Ovary (tissue), 10 donors: ENCODE measurements at places on chromosomes 2 and 18. TPM values are rescaled to one million over a fixed set of nuclear protein-coding genes. Genes with fewer than 3 reads are reported as not detected.

LINC00305 gene
- polyA plus RNA-seq: 0.12 TPM

IL1RN gene
- polyA plus RNA-seq: 0.29 TPM

DNA sequence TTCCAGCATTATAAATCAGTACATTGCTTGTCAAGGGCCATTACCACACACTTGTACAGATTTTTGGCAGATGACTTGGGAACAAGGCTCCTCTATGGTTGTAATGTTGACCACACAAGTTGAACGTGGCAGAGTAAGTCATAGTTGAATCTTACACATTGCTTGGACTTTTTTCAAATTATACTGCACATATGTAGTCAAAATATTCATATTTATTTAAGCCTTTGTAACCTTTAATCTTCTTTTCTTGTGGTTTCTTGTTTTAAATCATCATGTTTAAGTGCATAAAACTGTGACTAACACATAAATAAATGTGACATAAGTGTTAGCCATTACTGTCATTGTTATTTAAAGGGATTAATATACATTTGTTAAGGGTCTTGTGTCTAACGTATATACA is 52.1 kb upstream of the EPB41L5 start:
- no peak for DNase-seq

IL1R1 gene
- polyA plus RNA-seq: 36.3 TPM

DNA sequence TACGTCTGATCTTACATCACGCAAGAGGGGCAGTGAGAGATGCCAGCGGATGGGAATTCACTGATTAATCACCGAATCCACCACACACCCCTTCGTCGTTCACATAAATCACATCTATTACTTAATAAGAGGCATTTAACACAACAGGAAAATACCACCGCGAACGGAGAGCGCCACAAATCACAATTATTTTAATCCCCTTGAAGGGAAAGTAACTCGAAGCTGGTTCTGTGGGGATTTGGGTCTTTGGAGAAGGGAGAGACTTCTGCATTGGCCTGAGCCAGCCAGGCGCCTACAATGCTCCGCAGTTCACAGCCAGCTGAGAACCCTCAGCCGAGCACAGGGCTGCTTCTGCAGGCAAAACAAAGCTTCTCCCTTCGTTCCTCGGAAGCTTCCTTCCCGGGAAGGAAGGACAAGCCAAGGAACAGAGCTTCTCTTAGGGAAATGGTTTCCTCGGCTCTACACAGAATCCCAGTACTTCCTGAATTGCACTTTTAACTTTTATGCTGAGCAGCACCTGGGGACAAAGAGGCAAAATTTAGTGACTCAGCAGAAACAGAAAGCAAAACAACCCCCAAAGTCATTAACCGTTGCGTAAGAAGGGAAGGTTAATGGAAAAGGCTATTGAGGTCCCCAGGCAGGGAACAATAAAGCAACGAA is at the start of gene LRP1B:
Gene LRP1B (minus strand): TSS at position 7 of the 660 bp plus-strand sequence. CDS start 287 bp downstream, outside the sequence.
- no peak for DNase-seq

CTAGE1 gene
- polyA plus RNA-seq: not detected

DNA sequence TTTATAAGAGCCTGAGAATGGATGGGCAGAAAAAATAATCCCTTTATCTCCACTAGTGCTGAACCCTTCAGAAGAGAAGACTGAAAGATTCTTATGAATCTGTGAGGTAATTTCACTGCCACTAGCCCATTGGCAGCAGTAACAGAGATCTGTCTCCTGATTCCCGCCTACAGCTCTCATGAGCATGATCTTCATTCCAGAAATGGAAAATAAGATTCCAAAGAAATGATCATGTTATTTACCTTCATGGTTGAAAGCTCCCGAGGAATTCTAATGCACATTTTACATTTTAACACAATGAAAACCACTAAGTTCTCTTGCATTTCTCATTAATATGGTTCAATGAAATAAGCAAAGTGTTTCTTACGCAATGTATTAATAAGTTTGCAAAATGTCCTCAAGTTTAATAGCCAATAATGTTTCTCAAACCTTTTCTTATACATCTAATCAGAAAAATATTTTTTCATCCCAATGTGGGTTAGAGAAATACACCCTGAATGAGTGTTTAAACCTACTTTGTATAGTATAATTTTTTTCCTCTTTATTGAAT is 905.6 kb downstream of the TMEM182 start:
- no peak for DNase-seq

VIL1 gene
- not detected for polyA plus RNA-seq

- DNase-seq: no peak
Observed at GRCh38 chr2:196266351-196266750, 95.0 kb upstream of the STK17B start.
